Muscle of back (tissue), 13 donors: ENCODE measurements at places on chromosomes 2 and 18. TPM values are rescaled to one million over a fixed set of nuclear protein-coding genes. Genes with fewer than 3 reads are reported as not detected.

Gene ITPRIPL1
- polyA plus RNA-seq: 2.9 TPM

Gene C2orf78
- not detected for polyA plus RNA-seq

Gene LBX2
- polyA plus RNA-seq: 1.2 TPM

Gene ZSWIM2
- not detected for polyA plus RNA-seq

Gene FHOD3
- 33.7 TPM for polyA plus RNA-seq

Gene ALLC
- polyA plus RNA-seq: not detected

- DNase-seq: peak; percentile 7
Observed at GRCh38 chr2:82158150-82158549, 1853.6 kb upstream of the LRRTM1 start.

GRCh38 chr2:8998418-8999101 lies 4.9 kb downstream of the MBOAT2 start:
- DNase-seq: no peak

DNA sequence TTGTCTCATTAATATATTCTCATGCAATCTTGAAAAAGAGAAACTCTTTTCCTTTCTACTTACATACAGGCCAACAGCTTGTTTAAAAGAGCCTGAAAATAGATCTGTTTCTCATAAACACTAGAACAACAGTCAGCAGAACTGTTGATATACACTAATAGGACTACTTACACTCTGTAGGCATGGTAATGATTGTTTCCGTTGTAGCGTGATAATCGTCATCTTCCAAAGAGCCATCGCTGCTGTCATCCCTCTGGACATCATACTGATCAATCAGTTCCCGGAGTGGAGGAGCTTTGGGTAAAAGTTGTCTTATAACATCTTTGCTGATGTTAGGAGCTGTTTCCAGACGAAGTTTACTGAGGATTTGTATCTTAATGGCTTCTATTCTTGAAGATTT lies 476 bp downstream of the MSTN start:
- peak; percentile 18 for DNase-seq

- peak; percentile 67 for DNase-seq
Observed at GRCh38 chr18:32093102-32093511, 1.4 kb downstream of the RNF138 start.

DNA sequence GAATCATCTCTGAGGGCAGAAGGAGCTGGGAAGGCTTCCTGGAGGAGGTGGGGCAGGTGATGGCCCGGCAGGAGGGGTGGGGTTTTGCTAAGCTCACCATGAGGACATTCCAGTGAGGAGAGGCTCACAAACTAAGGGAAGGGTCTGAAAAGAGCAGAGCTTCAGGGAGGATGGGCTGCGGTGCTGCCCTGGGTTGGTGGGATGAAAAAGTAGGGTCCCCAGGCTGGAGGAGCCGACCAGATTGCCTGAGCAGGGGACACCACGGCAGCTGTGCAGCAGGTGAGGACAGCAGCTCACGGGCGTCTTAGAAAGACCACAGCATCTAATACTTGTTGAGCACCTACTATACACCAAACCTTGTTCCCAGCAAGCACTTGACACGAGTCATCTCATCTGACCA lies 82.2 kb downstream of the DYSF start:
- DNase-seq: no peak

GRCh38 chr2:165660361-165660760 lies 133.7 kb downstream of the GALNT3 start:
- DNase-seq: no peak

- no peak for DNase-seq
Observed at GRCh38 chr2:221673248-221673647, 101.1 kb upstream of the EPHA4 start.

DNA sequence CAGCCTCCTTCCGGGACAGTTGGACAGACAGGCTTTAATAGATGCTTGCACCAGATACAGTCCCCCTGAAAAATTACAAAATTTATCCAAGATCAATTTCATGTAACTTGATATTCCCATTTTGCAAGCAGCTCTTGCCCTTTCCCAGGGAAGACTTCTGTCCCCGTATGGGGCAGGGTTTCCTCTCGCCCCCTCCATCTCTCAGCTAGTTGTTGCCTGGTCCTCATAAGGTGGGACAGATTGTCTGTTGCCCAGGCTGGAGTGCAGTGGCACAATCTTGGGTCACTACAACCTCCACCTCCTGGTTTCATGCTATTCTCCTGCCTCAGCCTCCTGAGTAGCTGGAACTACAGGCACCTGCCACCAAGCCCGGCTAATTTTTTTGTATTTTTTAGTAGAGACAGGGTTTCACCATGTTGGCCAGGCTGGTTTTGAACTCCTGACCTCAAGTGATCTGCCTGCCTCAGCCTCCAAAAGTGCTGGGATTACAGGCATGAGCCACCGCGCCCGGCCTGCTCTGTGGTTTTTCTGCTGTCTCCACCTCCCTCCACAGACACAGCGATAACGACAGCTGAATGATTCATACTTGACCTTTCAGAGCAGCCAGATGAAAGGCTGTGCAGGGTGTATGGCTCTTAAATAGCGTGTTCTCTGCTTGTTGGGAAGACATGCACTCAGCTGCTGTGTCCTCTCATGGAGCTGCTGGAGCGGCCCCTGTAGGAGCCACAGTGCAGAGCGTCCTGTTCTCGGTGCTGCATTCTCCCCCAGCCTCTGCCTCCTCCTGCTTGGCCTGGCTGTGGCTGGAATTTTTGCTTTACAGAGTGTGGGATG lies 61.4 kb downstream of the TTC39C start:
- DNase-seq: peak; percentile 41

- no peak for DNase-seq
Observed at GRCh38 chr2:223050188-223050587, 1.8 kb upstream of the KCNE4 start.

DNA sequence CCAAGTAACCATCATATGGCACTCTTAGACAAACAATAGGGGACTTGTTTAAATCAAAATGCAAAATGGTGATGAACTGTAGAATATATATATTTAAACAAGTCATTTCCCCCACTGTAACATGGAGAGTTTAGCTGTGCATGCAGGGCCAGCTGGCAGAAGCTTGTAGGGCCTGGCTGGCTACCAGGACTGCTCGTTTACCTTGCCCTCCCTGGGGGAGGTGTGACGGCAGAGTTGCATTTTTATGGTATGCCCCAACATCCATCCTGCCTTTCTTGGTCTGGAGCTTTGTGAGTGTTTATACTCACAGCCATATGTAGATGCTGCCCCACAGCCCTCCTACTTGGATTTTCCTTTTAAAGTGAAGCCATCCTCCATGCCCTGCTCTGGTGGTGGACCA lies 101.7 kb upstream of the ZFP36L2 start:
- no peak for DNase-seq

DNA sequence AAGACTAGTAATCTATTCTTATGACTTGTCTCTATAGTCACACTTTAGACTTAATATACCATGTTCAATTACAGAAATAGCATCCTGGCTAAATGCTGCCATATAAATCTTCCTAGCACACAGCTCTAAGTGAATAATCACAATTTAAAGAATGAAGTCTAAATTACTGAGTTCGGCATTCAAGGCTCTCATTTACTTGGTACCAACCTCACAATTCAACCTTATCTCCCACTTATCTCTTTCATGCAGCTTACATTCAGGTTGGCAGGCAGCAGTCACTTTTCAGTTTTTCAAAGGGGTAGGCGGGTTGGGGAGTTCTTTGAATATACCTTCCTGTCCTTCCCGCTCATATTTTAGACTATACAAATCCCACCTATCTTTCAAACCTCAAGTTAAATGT lies 1.5 kb downstream of the MMADHC start:
- no peak for DNase-seq

GRCh38 chr2:9110893-9111569 lies 95.6 kb upstream of the ASAP2 start:
- DNase-seq: no peak

DNA sequence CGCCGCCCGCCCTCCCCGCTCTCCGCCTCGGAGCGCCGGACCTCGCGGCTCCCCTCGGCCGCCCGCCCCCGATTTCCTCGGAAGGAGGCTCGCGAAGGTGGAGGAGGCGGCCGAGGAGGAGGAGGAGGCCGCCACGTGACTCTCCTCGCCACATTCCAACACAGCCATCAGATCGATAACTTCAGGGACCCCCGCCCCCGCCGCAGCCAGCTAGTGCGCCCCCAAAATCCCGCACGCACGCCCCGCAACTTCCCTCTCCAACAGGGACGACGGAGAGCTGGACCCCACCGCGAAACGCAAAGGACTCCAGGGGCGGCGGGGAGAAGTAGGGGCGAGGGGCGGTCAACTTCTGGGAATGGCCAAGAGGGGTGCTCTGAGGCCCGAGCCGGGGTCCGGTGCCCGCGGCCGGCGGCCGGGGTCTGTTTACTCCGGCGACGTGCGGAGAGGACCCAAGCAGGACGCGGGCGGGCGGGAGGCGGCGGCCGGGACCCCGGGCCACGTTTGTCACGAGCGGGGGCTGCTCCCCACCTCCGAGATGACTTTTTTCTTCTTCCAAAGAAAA lies 2.0 kb downstream of the ZNF521 start:
- peak; percentile 61 for DNase-seq

DNA sequence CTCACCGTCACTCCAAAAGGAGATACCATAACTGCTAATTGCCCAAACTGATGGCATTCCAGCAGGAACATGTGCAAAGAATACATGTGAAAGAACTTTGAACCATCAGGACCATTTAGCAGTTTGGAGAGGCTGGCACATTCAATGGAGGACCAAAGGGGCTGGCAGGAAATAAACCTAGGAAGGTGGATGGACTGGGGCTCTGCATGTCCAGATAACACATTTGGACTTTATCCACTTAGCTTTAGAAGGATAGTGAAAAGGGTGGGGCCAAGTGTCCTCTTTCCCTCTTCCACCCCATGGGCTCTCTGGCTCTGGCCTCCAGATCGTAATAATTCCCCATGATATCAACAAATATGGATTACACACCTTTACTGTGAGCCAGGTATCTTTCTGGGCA lies 80.0 kb upstream of the STPG4 start:
- DNase-seq: no peak

- DNase-seq: no peak
Observed at GRCh38 chr18:10111191-10111590, 197.4 kb downstream of the VAPA start.

GRCh38 chr2:78383576-78383975 lies 641.9 kb upstream of the REG3G start:
- DNase-seq: no peak

DNA sequence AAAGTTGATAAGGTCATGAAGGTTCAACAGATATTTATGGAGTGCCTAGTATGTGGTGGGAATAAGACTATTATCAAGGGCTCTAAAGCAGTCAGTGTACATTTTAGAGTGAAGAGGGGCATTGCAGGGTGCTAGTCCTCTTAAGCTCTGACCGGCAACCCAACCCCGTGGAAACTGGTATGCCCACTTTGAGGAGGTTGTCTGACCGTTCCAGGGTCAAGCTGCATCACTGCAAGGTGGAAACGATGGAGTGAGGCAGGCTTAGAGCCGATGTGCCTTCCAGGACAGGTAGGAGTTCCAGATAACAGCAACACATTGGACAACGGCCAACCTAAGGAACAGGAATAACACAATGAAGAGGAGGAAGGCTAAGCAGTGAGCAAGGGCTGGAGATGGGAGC lies 1.4 kb upstream of the UCN start:
- no peak for DNase-seq

GRCh38 chr2:71851094-71851750 lies 296.4 kb downstream of the CYP26B1 start:
- peak; percentile 68 for DNase-seq
